ENCODE measurements at places on chromosomes 2 and 18.

DNA sequence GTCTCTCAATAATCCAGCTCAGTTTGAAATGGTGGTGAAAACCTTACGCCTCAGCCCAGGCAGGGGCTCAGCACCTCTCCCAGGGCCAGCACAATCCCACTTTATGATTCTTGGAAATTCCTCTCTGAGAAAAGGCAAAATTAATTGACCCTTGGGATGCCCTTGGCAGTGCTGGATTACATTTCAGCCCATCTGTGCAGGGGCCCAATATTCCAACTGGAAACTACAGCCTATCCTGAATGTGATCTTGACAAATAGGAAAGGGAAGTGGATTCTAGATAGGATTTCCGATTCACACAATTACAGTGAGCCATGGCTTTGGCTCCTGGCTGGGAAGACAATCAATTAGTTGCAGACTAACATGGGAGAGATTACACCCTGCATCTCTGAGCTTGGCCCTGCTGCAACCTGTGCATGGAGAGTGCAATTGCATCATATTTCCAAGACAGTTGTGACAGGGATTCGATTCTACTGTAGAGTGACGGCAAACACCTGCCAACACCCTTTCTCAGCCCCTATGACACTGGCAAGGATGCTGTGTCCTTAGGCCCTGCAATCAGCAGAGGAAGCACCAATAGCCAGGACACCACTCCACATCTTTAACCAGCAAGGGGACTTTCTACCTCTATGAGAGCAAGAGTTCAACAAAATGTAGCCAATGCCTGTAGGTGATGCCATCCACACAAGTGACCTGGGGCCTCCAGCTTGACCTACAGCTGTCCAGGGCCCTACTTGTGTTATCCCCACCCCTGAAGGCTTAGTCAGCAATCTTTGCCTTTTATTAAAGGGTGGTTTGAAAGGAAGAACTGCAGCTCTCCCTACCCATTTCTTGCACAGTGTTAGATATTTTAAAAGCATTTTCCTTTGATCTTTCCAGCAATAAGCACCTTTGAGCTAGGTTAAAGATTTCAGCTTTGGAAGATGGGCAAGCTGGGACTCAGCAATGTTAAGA lies 187.2 kb upstream of the HS6ST1 start:
- DNase-seq = no peak

- DNase-seq = peak; percentile 22
These were observed 69.1 kb downstream of the NAB1 start for GRCh38 chr2:190717764-190718651.

GRCh38 chr2:188664416-188664815 lies 309.8 kb upstream of the COL3A1 start:
- no peak for DNase-seq

DNA sequence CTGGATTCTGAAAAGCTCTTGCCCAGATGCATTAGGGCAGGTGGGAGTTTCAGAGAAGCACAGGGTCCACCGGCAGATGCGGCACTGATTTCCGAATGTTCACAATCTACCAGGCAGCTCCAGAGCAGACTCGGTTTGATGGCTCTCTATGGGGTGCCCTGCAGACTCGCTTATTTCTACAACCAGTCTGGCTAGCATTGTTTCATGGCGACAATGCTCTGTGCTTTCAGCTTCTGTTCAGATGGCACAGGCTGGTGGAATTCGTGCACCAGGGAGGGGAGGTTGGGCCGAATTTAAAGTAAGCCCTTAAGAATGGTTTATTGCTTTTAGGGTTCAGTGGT lies 9.9 kb downstream of the MYT1L start:
- DNase-seq = no peak

GRCh38 chr18:48875942-48876511 lies 74.7 kb downstream of the SMAD7 start:
- DNase-seq = no peak

GRCh38 chr18:63603772-63604171 lies 16.6 kb downstream of the SERPINB13 start:
- no peak for DNase-seq

GRCh38 chr2:88212251-88212790 lies 42.2 kb downstream of the THNSL2 start:
- no peak for DNase-seq

GRCh38 chr18:11159844-11160243 lies 10.5 kb upstream of the PIEZO2 start:
- no peak for DNase-seq

DNA sequence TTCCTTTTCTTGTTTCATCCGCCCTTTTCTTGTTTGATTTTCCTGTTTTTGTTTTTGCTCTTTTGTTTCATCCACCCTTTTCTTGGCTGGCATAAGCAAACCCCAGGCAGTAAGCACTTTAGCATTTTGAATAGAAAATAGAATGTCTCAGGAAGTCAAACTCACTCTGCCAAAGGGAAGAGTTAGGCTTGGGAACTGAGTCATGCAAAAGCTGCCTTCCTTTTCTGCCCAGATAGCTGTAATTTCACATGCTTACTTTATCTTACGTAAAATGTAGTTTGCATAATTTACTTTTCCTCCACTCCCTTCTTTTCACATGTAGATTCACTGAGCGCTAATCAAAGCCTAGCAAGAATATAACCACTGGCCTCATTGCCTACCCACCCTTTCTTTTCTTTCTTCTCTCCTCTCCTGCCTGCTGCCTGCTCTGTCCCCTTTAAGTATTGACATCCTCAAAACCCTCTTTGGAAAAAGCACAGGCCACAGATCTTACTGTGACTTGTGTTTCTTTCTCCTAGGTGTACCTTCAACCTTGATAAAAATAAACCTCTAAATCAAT lies 48.4 kb downstream of the CNGA3 start:
- DNase-seq = no peak

DNA sequence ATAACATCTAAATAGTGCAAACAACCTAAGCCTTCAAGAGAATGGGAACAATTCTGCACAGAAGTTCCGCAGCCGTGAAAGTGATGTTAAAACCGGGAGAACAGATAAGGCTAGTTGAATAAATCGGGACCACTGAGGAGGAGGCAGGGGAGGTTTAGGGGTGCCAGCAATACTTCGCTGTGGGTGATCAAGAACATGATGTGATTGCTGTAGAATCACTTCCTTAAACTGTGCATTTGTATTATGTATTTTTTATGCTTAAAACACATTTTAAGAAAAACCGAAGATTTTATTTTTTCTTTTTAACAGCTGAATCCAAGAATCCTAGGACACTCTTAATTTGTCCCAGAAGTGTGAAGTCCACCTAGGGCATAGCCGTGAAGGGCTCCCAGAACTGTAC lies 33.6 kb downstream of the TTC32 start:
- no peak for DNase-seq

DNA sequence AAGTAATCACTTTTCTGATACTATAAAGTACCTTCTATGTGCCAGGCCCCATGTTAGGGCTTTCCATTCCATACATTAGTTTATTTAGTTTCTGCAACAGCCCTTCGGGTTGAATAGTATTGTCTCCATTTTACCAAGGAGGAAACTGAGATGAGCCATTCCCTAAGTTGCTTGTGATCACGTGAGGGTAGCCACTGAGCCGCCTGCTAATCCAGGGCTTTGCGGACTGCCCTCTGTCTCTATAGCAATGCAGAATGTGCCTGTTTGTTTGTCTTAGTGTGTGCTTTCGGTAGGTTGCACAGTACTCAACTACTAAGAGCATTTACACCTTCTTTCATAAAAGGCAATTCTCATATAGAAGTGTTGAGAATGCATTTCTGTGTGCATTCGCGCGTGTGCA lies 5.0 kb downstream of the EMILIN2 start:
- DNase-seq = no peak

DNA sequence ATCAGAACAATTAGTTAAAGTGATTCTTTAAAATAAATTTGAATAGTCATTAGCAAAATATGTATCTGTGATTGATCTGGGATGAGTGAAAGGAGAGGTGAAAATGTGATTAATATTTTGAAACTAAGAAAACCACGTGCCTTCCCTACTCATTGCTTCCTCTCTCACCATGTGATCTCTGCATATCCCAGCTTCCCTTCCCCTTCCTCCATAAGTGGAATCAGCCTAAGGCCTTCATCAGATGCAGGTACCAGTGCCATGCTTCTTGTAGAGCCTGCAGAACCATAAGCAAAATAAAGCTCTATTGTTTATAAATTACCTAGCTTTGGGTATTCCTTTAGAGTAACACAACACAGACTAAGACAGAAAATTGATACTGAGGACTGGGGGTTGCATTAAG lies 11.2 kb upstream of the STAT1 start:
- no peak for DNase-seq

DNA sequence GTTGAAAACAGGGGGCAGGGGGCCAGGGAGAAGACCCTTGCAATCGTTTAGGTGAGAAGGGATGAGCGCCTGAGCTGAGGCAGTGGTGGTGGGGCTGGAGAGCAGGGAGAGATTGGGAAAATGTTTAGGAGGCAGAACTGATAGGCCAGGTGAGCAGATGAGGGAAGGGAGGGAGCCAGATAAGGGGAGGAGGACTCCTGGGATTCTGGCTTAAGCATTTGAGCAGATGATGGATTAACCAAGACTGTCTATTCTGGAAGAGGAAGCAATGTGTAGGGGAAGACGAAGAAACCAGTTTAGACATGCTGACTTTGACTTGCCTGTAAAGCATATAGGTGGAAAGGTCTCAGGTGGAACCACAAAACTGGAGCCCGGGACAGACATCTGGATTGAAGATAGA lies 49.9 kb upstream of the ASPRV1 start:
- DNase-seq = no peak

DNA sequence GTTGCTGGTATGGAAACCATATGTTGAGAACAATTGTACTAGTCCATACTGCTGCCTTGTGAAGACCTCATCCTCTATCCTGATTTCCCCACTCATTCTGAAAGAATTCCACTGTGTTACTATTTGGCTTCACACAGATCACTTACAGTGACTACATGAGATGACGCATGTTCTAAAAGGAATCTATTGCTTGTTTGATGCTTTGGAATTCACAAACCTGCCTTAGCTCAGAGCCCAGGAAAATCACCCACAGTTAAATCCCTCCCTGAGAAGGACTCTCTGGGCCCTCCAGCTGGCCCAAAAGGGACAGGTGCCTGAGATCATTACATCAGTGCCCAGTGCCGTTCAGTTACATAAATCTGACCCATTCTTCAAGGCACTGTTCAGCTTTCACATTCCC lies 45.3 kb downstream of the KLHL29 start:
- no peak for DNase-seq

DNA sequence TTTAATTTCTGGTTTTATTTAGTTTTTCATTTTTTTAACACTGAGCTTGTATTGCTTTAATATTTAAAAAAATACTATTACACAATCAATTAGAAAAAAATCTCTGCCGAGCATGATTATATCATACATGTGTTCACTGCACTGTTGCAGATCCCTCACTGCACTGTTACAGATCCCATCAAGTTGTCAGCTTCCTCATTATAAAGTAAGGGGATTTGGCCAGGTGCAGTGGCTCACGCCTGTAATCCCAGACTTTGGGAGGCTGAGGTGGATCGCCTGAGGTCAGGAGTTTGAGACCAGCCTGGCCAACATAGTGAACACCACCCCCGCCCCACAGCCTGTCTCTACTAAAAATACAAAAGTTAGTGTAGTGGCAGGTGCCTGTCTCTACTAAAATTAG lies 33.0 kb upstream of the METTL21A start:
- DNase-seq = no peak

GRCh38 chr2:152200565-152201465 lies 25.3 kb upstream of the STAM2 start:
- no peak for DNase-seq

DNA sequence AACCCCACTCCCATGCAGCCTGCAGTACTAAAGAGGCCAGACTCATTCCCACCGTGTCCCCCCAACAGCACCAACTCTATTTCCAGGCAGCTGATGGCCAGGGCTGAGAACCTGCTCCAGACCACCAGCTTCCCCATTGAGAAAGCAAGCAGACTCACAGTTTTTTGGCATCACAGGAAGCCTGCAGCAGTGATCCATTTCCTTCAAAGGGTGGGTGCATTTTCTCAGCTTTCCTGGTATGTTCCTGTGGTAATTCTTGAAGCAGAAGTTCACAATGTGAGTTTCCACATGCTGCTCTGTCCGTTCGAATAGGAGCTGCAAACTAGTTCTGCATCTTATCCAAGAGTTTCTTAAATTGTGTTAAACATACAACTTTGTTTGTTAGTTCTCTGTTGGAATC lies 1249.6 kb upstream of the FAM98A start:
- no peak for DNase-seq

DNA sequence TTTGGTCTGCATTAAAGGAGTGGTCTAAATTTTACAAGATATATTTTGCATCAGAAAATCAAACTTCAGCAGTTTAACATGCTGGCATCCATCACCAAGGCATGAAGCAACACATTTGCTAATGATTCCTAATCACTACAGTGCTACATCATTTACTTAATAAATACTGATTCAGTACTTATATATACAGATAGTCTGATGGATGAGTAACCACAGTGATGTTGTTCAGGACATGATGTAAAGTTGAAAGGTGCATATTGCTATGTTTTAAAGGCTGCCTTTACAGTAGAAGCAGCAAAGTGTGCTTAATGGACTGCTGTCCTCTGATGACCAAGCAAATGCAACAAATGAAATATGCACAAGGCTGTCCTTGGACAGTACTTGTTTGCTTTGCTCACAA lies 11.1 kb downstream of the SUPT7L start:
- no peak for DNase-seq

DNA sequence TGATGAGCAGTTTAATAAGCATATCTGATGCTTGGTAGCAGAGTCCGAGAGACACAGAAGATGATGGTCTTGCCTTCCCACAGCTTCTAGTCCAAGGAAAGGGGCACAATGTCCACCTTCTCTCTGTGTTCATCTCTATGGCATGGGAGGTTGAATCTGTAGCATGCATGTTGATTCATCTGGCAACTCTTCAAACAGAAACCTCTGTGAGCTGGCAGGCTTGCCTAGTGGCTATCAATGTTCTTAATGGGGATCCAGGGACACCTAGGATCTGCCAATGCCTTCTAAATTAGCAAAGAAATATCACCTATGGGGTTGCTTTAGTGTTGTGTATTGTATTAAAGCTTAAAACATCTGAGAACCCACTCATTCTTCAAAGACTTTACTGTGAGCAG lies 170.8 kb downstream of the INO80D start:
- DNase-seq = no peak

DNA sequence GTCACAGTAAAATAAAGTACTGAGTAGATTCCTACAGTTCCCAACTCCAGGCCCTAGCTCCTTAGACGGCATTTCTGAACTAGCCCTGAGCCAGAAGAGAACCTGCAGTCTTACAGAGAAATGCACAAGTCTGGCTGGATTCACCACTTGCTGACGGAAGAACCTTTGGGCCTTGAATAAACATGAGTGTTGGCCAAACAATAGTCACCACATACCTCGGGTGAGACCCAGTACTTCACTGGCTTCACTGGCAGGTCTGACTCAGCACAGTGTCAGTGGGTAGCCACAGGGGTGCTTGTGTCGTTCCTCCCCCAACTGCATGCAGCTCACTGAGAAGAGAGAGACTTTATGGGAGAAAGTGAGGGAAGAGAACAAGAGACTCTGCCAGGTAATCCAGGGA lies 88.9 kb downstream of the TMEM185B start:
- DNase-seq = no peak

GRCh38 chr2:28952836-28953211 lies 28.3 kb upstream of the TOGARAM2 start:
- no peak for DNase-seq

- no peak for DNase-seq
These were observed 63.2 kb downstream of the POLR1A start for GRCh38 chr2:86042256-86043168.
